ENCODE measurements at places on chromosomes 4 and X.

- no peak for DNase-seq
Observed at GRCh38 chr4:13891544-13891939, 264.0 kb upstream of the BOD1L1 start.

- DNase-seq = no peak
Observed at GRCh38 chrX:50707955-50708699, 105.9 kb downstream of the SHROOM4 start.

GRCh38 chr4:168408620-168409019 is 71.7 kb downstream of the DDX60L start:
- DNase-seq = no peak

GRCh38 chr4:163665521-163666331 is 171.2 kb downstream of the TMA16 start:
- DNase-seq = no peak

GRCh38 chrX:80431505-80431832 is 11.2 kb downstream of the TENT5D start:
- no peak for DNase-seq

- no peak for DNase-seq
Observed at GRCh38 chrX:102708900-102709299, 3.3 kb upstream of the GPRASP2 start.

GRCh38 chr4:69823481-69824186 is 36.3 kb downstream of the SULT1E1 start:
- peak; percentile 6 for DNase-seq

DNA sequence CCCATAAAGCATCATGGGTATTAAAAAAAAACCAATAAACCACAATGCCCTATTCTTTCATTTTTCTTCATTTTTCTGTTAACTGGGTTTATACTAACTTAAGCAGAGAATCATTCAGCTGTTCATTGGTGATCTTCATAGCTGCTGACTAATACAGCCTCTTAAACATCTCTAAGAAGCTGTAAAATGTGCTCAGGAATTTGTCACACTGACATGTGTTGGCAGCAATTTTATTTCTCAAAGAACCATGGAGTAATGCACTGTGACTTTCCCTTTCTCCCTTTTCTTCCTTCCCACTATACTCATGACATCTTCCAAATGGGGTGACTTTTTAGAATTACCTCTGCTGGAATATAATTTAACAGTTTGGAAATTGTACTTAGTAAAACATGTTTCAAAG is 315.4 kb downstream of the ANTXR2 start:
- no peak for DNase-seq

DNA sequence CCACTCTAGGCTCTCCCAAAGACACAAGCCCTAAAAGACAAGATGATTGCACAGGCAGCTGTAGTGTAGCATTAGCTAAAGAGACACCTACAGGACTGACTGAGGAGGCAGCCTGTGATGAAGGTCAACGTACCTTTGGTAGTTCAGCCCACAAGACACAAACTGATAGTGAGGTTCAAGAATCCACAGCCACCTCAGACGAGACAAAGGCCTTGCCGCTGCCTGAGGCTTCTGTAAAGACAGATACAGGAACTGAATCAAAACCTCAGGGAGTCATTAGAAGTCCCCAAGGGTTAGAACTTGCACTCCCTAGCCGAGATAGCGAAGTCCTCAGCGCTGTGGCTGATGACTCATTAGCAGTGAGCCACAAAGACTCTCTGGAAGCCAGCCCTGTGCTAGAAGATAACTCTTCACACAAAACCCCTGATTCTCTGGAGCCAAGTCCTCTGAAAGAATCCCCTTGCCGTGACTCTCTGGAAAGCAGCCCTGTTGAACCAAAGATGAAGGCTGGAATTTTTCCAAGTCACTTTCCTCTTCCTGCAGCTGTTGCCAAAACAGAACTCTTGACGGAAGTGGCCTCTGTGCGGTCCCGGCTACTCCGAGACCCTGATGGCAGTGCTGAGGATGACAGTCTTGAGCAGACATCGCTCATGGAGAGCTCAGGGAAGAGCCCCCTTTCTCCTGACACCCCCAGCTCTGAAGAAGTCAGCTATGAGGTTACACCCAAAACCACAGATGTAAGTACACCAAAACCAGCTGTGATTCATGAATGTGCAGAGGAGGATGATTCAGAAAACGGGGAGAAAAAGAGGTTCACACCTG is 306.3 kb downstream of the ANK2 start:
- DNase-seq = peak; percentile 71

GRCh38 chr4:128812442-128813235 is 3.1 kb downstream of the JADE1 start:
- no peak for DNase-seq

- no peak for DNase-seq
Observed at GRCh38 chr4:23320931-23321587, 568.8 kb downstream of the PPARGC1A start.

GRCh38 chr4:158253350-158253980 is 43.2 kb downstream of the TMEM144 start:
- DNase-seq = no peak

DNA sequence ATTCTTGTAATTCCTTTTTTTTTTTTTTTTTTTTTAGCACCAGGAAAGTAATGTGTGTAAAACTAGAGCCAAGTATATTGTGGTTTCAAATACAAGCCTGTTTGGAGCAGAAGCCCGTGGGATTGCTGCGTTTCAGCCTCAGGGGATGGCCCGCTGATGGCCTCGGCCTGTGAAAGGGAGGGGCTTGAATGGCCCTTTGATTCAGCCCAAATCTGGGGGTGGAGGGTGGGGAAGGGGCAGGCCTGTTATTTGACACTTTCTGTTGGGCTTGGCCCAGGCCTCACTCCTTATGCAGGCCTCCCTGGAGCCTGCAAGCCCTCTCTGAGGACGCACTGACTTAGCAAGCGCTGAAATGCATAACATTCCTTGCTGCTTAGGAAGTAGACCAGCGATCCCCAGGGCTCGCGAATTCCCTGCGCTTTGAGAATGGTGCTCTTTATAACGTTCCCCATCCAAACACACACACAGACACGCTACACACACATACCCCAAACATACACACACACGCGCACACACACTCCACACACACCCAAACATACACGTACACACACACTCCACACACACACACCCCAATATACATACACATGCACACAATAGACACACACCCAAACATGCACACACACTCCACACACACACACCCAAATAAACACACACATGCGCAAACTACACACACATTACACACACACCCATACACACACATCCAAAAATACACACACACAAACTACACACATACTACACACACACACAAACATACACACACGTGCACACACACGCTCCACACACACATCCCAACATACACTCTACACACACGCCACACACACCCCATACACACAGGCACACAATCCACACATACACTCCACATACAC is 29.6 kb downstream of the TLR10 start:
- no peak for DNase-seq

GRCh38 chr4:150321113-150321512 is 242.9 kb downstream of the DCLK2 start:
- DNase-seq = no peak

GRCh38 chr4:71729856-71730255 is 54.0 kb downstream of the GC start:
- DNase-seq = no peak

- DNase-seq = no peak
Observed at GRCh38 chr4:153064571-153064970, 128.4 kb downstream of the FHDC1 start.

GRCh38 chr4:40980318-40980883 is 230.6 kb downstream of the NSUN7 start:
- no peak for DNase-seq

- DNase-seq = no peak
Observed at GRCh38 chr4:41145571-41146078, 68.7 kb downstream of the APBB2 start.

DNA sequence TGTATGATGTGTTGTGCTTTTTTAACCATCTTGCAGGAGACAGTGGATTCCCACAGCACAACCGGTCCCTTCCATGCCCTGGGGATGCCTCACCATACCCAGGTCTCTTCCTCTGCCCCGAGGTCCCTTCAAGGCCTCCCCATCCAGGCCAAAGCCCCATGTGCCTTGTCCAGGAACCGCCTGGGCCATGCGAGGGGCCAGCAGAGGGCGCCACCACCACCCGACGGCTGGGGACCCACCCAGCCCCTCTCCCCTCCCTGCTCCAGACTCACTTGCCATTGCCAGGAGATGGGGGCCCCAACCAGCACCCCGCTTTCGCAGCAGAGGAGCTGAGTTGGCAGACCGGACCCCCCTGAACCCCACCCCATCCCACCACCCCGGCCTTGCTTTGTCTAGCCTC is 485.5 kb downstream of the TRAM1L1 start:
- no peak for DNase-seq

DNA sequence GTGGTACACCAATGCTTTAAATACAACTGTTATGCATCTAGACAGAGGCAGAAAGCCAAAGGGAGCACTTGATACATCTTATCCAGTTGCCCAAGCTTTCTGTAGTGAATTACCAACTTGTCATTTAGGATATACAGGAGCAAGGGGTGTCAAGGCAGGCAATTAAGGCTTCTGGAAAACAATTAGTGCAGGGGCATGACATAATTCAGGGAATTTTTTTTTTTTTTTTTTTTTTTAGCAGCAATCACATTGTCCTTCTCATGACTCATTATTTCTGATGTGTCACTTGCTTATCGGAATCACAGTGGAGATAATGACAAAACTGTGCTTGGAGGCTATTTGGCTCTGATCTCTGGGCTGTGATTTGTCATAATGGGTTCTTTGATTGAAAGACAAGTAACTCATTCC is 259.5 kb downstream of the ARHGAP24 start:
- DNase-seq = no peak

DNA sequence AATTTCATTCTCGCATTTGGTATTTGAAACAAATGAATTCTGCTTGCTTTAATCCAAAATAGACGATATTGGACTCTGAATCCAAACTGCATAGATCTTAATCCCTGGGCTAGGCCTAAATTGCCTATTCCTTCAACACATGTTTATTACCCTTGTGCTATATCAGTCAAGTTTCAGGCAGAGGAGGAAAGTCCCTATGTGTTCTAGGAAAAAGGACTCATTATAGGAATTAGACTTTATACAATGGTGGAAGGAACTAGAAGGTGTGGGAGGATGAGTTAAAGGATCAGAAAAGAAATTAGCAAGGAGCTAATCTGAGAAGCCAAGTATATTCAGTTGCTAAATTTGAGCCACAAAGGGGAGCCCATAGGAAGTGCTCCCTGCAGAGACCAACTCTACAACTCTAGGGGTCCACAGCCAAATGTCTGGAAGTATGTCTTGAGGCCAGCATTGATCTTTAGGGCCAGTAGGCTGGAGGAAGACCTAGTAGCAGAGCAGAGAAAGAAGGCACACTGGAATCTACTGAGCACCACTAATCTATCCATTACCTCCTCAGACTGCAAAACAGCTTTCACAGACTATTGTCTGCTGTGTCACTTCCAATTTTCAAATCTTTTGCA is 17.1 kb upstream of the DTHD1 start:
- no peak for DNase-seq

- DNase-seq = no peak
Observed at GRCh38 chrX:1009771-1010170, 202.7 kb downstream of the CRLF2 start.

- DNase-seq = no peak
Observed at GRCh38 chr4:186806679-186807421, 83.2 kb upstream of the FAT1 start.

DNA sequence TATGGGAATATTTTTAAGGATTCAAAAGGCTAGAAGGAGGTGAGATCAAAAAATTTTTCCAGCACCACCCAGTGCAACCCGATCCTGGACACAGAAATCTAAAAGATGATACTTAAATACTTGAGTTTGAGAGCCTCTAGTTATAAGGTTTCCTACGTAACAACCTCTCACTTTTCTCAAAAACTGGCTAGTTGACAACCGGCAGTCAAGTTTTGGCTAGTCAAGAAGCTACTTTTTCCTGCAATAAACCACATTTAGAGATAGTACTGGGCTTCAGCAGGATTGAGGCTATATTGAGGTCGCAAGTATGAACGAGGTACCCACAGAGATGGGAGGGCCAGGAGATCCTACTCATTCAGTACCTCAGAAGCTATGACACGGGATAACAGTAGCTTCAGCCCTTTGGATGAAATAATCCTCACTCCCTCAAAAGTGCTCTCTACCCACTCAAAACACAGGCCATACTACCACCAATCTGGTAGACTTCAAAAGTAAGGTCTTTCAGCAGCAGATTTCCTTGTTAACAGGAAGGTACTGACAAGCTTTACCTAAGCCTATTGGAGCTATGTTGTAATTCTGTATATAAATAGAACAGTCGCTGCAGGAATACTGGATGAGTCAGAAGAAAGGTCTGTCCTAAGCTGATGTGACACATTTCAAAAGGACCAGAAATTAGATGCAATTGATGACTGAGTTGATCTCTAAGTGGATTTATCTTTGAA is 1.5 kb upstream of the TSPAN5 start:
- DNase-seq = no peak

GRCh38 chr4:83221897-83222441 is 62.6 kb downstream of the COQ2 start:
- no peak for DNase-seq

DNA sequence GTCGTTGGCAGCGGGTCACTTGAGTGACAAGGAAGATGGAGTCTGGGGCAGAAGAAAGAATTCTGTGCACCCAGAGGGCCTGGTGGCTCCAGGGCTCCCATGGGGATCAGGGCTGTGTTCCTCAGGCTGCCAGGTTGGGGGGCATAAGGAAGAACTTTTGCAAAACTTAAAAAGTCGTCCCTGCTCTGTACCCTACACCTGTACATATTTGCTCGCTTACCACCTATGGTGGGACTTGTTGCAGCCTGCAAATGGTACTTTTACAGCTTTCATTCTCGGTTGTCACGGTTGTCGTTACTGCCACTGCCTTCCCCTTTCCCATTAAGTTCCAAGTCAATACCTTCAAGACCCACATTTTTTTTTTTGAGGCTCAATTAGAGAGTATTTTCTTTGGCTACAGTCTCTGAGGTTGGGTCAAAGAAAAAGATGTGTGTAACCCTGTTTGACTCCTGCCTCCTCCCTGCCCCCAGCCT is 9.1 kb downstream of the ARX start:
- DNase-seq = no peak

- DNase-seq = no peak
Observed at GRCh38 chr4:144902614-144903013, 195.4 kb downstream of the ANAPC10 start.

DNA sequence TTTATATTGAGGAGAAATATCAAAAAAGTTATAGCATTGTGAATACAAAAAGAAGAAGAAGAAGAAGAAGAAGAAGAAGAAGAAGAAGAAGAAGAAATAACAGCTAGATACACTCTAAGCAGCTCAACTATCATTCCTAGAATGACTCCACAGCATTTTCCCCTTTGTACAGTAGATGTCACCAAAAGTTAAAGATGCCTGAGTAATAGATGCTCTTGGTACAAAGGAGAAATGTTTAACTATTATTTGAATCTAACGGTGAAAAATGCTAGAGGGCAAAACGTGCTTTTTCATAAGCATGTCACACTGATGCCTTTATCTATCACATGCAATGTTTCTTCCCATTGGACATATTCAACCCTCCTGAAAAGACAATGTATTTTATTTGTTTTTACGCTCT is 178.4 kb upstream of the GPRIN3 start:
- no peak for DNase-seq

DNA sequence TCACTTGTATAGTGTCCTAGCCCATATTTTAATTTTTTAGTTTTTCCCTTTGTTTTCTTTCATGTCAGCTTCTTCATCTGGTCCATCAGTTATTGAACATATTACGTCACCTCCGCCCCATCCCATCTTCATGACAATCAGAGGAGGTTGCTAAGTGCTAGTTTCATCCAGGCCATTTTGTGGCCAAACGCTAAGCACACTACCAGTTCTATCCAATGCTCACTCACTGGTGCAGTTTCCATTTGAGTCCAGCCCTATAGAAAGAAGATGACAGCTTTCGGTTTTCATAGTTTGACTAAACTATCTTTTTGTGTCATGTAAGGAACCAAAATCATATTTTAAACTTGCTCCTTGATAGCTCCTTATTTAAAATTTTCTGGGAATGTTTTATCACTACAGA is 304.2 kb downstream of the TENM3 start:
- DNase-seq = no peak
